ENCODE measurements at places on chromosomes 1 and 21.
A peak's percentile ranks its signal among the peaks of the same experiment; 100 is the strongest.

GRCh38 chr21:26447932-26448475, 125.1 kb downstream of the CYYR1 start:
- no peak for DNase-seq

GRCh38 chr1:1020000-1020404, at the start of gene AGRN:
Gene AGRN, plus strand, starts transcription at chr1:1020120. Its CDS starts 53 bp downstream, at chr1:1020173.
- no peak for DNase-seq

GRCh38 chr1:80931178-80931577, 869.6 kb upstream of the ADGRL2 start:
- no peak for DNase-seq

DNA sequence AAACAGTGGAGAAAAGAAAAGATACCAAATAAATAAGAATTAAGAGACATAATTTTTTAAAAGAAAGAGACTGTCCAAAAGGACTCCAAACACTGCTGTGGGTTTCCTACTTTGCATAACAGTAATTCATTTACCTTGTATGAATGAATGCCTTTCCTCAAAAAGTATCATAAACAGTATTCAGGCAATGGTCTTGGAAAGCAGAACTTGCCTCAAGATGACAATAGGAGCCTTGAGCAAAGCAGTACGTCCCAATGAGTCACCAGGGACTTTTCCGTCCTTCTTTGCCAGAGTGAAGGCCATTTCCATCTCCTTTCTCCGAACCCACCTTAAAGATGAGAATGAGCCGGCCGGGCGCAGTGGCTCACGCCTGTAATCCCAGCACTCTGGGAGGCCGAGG, 186.4 kb downstream of the ZBTB18 start:
- DNase-seq = no peak

DNA sequence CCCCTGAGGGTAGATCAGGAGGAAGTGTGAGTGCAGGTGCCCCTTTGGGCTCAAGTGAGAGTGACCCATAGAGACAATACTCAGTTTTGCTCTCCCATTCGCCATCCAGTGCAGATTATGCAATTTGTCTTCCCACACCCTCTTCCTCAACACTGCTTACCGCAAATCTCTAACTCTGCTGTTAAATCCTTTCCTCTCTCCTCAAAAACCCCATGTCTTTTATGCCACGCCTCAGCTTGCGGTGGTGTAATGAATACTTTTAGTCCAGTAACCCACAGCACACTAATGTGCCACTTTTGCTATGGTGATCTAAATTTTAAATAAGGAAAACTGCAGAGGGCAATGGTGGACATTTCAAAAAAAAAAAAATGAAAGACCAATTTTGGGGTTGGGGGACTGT, 57.7 kb downstream of the PRRX1 start:
- DNase-seq = no peak

DNA sequence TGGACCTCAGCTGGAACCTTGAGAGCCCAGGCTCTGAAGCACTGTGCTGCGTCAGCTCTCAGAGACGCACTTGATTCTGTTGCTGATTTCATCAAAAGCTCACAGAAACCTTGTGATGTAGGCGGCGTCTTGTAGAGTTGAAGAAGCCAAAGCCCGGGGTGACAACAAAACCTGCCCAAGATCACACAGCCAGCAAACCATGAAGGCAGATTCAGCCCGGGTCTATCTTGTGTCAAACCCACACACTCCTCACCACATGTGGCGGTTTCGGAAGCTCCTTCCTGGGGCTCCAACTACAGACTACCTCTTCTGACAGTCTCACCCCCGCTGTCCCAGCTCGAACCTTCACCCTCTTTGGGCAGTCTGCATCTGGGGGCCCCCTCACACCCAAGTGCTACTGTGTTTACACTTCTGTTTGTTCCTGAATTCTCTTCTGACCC, 50.4 kb downstream of the TENT5C start:
- peak; percentile 66 for DNase-seq

- DNase-seq = no peak
These were observed 21.6 kb downstream of the HUNK start for GRCh38 chr21:31894457-31894856.

- no peak for DNase-seq
These were observed 47.4 kb upstream of the WNT2B start for GRCh38 chr1:112461200-112461871.

GRCh38 chr21:29973258-29973657, 33.5 kb upstream of the GRIK1 start:
- no peak for DNase-seq

DNA sequence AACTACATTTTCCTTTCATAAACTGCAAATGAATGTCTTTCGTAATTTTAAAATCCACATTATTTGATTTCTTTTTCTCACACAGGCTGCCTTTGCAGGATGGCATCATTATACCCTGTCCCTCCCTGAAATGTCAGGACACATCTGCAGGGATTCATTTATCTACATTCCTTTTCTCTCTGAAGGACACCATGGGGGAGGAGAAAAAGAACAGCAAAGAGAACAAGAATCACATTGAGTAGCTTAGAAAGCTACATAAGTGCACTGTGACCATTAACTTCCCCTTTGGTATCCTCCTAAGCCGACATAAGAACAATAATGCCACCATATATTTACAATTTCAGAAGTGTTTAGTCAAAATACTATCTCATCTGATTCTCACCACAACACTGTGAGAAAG, 129.5 kb downstream of the PIGK start:
- DNase-seq = no peak

GRCh38 chr1:235938709-235939479, 72.2 kb upstream of the LYST start:
- DNase-seq = no peak

- DNase-seq = no peak
These were observed 1066.2 kb downstream of the TTLL7 start for GRCh38 chr1:82932727-82933126.

DNA sequence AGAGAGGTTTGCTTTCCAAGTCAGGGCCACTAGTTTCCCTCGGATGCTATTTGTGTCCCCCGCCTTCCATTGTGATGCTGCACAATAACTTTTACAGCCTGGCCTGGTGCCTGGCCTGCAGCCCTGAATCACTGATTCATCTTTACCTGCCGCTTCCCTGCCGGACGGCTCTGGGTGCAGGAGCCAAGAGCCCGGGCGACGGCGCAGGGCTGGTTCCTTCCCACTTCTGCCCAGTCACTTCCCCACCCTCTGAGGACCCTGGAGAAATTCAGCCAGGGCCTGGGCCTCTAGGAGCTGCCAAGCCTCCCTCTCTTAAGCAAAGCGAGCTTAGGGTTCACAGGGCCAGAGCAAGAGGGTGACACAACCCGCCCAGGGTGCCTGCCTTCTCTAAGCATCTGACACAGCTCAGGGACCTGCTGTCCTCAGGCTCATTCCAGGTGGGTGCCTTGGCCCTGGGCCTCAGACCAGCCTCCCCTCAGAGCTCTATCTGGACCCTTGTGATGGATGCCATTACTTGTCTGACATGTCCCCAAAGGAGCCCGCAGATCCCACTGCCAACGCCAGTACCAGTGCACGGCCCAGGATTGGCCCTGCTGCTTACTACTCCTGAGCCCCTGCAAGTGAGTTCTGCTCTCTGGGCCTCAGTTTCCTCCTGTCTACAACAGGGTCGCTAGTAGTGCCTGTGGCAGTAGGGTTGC, 381.0 kb upstream of the VAMP3 start:
- no peak for DNase-seq

- DNase-seq = no peak
These were observed 13.7 kb downstream of the MTARC2 start for GRCh38 chr1:220761688-220762427.

GRCh38 chr1:86068841-86069756, 87.5 kb downstream of the COL24A1 start:
- DNase-seq = no peak

GRCh38 chr1:183685112-183685713, 32.1 kb upstream of the APOBEC4 start:
- no peak for DNase-seq

DNA sequence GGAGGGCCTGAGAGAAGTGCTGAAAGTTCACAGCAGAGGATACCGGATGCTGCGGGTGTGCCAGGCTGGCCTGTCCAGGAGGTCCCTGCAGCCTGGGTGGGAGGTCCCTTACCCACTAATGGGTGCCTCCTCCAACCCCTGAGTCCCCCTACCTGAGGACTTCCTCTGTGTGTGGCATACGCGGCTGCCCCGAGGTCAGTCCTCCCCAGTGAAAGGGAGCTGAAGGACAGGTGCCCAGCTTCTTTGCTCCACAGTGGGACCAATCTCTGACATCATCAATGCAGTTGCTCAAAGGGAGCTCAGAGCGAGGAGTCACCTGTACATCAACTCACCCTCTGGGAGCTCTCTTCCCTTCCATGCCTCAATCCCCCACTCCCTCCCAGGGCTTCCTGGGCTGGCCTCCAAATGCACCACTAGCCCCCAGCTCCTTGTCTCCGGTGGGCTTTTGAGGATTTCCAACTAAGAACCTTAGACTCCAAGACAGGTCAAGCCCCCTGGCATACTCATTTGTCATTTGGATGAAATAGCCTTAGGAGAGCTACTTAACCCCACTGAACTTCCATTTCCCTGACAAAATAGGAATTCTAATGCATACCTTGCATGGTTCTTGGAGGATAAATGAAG, 53.9 kb downstream of the PDE9A start:
- DNase-seq = no peak
